ENCODE measurements at places on chromosomes 1 and 21.

DNA sequence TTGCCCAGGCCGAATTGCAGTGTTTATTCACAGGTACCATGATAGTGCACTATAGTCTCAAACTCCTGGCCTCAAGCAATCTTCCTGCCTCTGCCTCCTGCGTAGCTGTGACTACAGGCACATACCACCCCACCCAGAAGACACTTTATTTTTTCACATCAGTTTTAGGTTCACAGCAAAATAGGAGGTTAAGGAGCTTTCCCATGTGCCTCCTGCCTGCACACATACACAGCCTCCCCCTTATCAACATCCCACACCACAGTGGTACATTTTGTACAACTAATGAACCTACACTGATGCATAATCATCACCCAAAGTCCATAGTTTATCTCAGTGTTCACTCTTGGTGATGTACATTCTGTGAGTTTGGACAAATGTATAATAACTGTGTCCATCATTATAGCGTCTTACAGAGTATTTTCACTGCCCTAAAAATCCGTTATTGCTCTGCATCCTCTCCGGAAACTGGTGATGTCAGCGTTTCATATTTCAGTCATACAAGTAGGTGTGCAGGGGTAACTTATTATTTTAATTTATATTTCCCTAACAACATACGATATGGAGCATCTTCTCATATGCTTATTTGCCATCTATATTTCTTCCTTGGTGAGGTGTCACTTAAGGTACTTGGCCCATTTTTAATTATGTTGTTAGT is 23.2 kb downstream of the OR13G1 start:
- no peaks in the 10 kb centered on the region for H3K27me3 ChIP-seq
- no peak overlapping the region for H3K4me3 ChIP-seq
- H3K36me3 ChIP-seq, result no peaks in the 10 kb centered on the region
- H3K4me1 ChIP-seq, result no peaks in the 10 kb centered on the region

GRCh38 chr1:94335950-94336349 is 82.2 kb upstream of the ABCD3 start:
- H3K4me1 ChIP-seq, result peaks cover 10% of the 10 kb centered on the region
- H3K27me3 ChIP-seq, result no peaks in the 10 kb centered on the region
- peak; percentile 71 for DNase-seq
- no peak overlapping the region for H3K4me3 ChIP-seq
- H3K36me3 ChIP-seq, result no peaks in the 10 kb centered on the region
- H3K27ac ChIP-seq, result no peak overlapping the region

DNA sequence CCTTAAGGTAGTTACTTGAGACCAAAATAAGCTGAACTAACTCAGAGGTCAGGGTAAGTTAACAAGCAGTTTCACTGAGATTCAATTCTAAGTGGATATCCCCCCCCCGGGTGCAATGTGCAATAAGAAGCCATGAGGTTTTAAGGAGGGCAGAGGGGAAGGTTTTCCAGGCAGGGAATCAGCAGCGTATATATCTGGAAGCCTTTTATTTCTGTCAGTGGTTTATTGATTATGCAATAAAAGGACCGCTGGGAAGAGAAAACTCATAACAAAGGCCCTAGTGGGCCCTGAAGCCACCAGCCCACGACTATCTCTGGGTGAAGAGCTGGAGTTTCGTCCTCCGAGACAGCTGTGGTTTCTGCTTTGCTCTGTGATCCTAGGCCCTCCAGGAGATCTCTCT is 53.1 kb upstream of the CTPS1 start:
- no peak for DNase-seq
- H3K4me3 ChIP-seq, result no peak overlapping the region
- no peak overlapping the region for H3K27ac ChIP-seq
- H3K36me3 ChIP-seq, result no peaks in the 10 kb centered on the region
- H3K27me3 ChIP-seq, result no peaks in the 10 kb centered on the region

DNA sequence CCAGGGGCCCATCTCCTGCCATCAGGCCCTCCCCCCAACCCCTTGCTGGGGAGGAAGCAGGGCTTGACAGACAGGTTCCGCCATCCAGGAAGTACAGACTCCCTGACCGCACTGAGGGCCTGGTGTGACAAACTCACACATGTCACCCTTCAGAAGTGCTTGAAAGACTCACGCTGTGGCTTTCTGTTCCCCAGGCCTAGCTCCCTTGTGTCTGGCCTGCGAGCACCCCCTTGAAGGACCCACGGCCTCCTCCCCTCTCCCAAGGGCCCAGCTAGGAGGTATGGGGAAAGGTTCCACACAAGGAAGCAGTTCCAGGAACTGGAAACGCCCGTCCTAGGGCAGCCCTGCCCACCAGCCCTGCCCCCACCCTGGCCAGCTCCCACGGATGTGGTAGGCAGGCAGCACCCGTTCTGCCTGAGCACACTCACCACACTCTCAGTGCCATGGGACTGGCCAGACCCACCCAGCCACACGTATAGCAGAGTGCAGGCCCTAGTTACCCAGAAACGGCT is 26.7 kb downstream of the SLC2A1 start:
- peak; percentile 27 for DNase-seq
- H3K4me1 ChIP-seq, result peaks cover 53% of the 10 kb centered on the region
- no peaks in the 10 kb centered on the region for H3K27me3 ChIP-seq

DNA sequence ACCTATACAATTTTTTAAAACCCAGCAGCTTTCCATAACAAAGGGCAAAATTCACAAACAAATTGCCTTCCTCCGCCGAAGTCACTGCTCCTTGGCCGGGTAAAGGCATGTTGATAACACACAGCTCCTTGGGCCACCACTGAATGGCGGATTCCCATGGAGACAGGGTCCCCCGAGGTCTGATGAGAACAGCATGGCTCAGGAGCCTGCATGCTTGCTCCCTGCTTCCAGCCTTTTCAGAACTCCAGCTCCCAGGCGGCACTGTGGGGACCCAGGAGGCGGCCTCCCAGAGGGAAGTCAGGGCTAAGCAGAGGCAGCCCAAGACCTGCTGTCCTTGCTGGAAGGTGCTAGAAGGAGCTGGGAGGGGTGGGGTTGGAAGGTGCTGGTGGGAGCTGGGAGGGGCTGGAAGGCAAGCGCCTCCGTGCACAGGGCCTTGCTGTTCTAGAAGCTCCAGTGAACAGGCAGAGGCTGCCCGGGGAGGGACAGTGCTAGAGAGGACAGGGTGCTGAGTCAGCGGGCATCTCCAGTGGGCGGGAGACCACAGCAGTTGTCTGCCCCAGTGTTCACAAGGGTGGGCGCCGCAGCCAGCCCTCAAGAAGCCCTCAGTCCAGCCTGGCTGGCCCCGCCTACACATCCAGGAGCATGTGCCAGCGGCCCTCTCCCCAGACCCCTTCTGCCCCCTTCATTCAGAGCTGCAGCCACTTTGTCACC is 35.1 kb downstream of the PRDM16 start:
- no peaks in the 10 kb centered on the region for H3K27me3 ChIP-seq
- no peak overlapping the region for H3K27ac ChIP-seq
- no peak overlapping the region for H3K4me3 ChIP-seq
- H3K36me3 ChIP-seq, result no peaks in the 10 kb centered on the region
- H3K4me1 ChIP-seq, result peaks cover 6% of the 10 kb centered on the region
- DNase-seq, result no peak

GRCh38 chr1:157034137-157034800 is 11.3 kb downstream of the ARHGEF11 start:
- H3K4me3 ChIP-seq, result no peak overlapping the region
- no peak overlapping the region for H3K27ac ChIP-seq
- no peaks in the 10 kb centered on the region for H3K27me3 ChIP-seq
- H3K4me1 ChIP-seq, result no peaks in the 10 kb centered on the region
- no peaks in the 10 kb centered on the region for H3K36me3 ChIP-seq
- DNase-seq, result no peak

DNA sequence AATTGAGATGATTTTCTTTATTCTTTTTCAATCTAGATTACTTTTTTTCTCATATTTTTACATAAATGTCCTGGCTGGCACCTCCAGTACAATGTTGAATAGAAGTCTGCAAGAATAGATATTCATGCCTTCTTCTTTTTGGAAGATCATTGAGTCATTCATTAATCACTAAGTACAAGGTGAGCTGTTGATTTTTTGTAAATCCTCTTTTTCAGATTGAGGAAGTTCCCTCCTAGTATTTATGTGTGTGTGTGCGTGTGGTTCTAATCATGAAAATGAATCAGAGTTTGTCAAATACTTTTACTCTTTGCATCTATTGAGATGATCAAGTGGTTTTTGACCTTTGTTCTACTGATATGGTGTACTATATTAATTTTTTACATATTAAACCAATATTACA is 859.3 kb downstream of the KCNT2 start:
- H3K36me3 ChIP-seq, result no peaks in the 10 kb centered on the region
- no peak for DNase-seq
- no peak overlapping the region for H3K27ac ChIP-seq

DNA sequence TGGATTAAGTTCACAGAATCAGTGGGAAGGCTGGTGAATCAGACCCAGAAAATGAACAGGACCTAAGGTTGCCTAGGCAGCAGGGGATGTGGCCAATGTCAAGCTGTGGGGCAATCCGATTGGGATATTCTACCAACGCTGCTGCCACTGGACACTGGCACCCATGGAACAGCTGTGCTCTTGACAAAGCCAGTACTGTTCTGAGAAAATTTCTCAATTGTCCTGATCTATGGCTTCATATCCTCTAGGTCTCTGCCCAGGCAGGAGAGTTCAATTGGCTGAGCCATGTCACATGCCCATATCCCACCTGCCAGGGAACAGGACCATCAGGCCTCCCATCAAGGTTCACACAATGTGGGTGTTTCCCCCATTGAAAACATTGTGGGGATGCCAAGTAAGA is 6.2 kb downstream of the TACSTD2 start:
- H3K27me3 ChIP-seq, result no peaks in the 10 kb centered on the region
- no peak for DNase-seq
- no peak overlapping the region for H3K27ac ChIP-seq

- H3K27ac ChIP-seq, result no peak overlapping the region
- H3K4me3 ChIP-seq, result no peak overlapping the region
- no peaks in the 10 kb centered on the region for H3K27me3 ChIP-seq
- no peaks in the 10 kb centered on the region for H3K4me1 ChIP-seq
These were observed 96.6 kb downstream of the EDEM3 start for GRCh38 chr1:184658055-184658454.

DNA sequence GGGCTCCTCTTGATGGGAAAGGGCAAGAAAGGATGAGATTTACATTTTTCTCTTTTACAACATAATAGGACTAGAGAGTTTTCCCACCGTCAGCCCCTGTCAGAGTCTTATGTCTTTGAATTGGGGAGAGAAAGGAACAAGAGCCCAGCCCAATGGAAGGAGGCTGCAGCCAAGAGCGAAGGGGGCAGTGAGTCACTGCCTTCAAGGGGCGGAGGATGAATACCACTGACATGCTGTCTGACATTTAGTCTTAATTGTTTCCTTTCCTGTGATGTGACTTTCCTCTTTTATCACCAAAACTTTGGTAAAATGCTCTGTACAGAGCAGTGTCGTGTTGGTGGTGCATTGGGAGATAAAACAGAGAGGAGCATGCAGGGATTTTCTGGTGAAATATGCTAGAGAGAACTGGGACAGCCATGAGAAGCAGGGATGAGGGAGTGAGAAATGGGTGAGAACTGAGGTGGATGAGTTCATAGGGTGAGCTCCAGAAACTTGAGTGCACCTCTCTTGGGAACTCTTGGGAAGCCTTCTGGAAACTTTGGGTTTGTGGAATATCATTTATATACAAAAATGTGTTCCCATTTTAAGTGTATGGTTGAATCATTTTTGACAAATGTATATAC is 179.9 kb upstream of the FGGY start:
- no peaks in the 10 kb centered on the region for H3K27me3 ChIP-seq
- DNase-seq, result peak; percentile 26
- no peaks in the 10 kb centered on the region for H3K4me1 ChIP-seq
- H3K36me3 ChIP-seq, result no peaks in the 10 kb centered on the region
- H3K27ac ChIP-seq, result peak overlapping the region; percentile 85

DNA sequence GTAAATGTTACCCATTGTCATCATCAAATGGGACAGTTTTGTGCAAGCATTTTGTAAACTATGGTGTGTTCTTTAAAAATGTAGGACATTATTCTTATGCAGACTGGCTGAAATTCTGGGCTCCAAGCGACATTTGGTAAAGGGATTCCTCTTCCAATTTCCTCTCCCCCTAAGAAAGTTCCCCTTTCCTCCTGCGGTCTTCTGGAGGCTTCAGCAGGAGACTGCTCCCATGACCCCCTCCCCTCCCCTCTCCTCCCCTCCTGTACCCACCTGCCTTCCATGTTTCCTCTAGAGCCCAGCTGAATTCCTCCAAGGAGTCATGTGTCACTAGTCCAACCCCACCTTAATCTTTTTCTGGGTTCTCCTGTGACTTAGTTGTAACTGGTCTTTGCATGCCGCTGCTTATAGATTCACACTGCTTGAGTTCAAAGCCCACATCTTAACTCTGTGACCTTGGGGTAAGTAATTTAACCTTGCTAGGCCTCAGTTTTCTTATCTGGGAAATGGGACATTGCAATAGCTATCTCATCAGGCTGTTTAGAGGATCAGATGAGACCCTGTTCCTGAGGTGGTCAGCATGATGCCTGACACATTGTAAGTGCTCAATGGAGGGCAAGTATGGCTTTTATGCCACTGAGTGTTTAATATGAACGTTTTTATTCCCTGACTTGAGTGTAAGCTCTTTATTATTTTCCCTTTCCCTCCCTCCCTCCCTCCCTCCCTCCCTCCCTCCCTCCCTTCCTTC is 69.9 kb upstream of the WDR26 start:
- no peaks in the 10 kb centered on the region for H3K36me3 ChIP-seq
- no peak overlapping the region for H3K4me3 ChIP-seq
- peaks cover 5% of the 10 kb centered on the region for H3K4me1 ChIP-seq
- H3K27me3 ChIP-seq, result no peaks in the 10 kb centered on the region

GRCh38 chr1:107788206-107789202 is 176.5 kb downstream of the VAV3 start:
- no peaks in the 10 kb centered on the region for H3K4me1 ChIP-seq
- no peak overlapping the region for H3K27ac ChIP-seq
- DNase-seq, result no peak
- no peak overlapping the region for H3K4me3 ChIP-seq
- H3K36me3 ChIP-seq, result no peaks in the 10 kb centered on the region
- H3K27me3 ChIP-seq, result no peaks in the 10 kb centered on the region

- no peak overlapping the region for H3K4me3 ChIP-seq
- H3K36me3 ChIP-seq, result no peaks in the 10 kb centered on the region
- H3K27ac ChIP-seq, result no peak overlapping the region
- no peak for DNase-seq
- peaks cover 36% of the 10 kb centered on the region for H3K4me1 ChIP-seq
These were observed 3.2 kb downstream of the EFHD2 start for GRCh38 chr1:15412843-15413242.

- DNase-seq, result no peak
- H3K27ac ChIP-seq, result no peak overlapping the region
- no peaks in the 10 kb centered on the region for H3K36me3 ChIP-seq
- H3K4me1 ChIP-seq, result peaks cover 12% of the 10 kb centered on the region
- peaks cover 5% of the 10 kb centered on the region for H3K27me3 ChIP-seq
These were observed 10.2 kb downstream of the C1orf216 start for GRCh38 chr1:35708441-35708921.

- peak; percentile 29 for DNase-seq
- no peak overlapping the region for H3K4me3 ChIP-seq
- no peaks in the 10 kb centered on the region for H3K27me3 ChIP-seq
- H3K4me1 ChIP-seq, result peaks cover 10% of the 10 kb centered on the region
These were observed 6.9 kb downstream of the TNFRSF1B start for GRCh38 chr1:12173631-12174121.

DNA sequence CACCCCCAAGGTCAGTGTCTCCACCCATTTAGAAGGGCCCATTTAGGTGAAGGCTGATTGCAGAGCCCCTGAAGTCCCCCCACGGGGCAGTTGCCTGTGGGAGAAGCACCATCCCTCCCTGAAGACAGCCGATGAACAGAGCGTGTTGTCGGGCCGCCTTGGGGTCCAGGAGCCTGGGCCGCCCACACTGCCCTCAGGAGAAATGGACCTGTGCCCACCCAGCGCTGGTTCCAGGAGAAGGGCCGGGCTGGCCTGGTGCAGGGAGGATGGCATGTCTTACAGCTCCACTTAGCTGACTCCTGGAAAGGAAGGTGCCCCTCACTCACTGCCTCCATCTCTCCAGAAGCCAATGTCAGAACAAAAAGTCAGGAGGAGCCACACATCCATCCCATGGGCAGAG is 252.7 kb upstream of the VAMP3 start:
- no peak overlapping the region for H3K27ac ChIP-seq
- no peaks in the 10 kb centered on the region for H3K36me3 ChIP-seq
- DNase-seq, result no peak
- no peak overlapping the region for H3K4me3 ChIP-seq
